Frontal cortex (tissue), 4 donors: ENCODE measurements at places on chromosomes 11 and 22. TPM values are rescaled to one million over a fixed set of nuclear protein-coding genes. Genes with fewer than 3 reads are reported as not detected.

The CTSF gene
- total RNA-seq: 34.6 TPM

GRCh38 chr11:65685981-65686380 is 23.3 kb upstream of the RELA start:
- DNase-seq: no peak

DNA sequence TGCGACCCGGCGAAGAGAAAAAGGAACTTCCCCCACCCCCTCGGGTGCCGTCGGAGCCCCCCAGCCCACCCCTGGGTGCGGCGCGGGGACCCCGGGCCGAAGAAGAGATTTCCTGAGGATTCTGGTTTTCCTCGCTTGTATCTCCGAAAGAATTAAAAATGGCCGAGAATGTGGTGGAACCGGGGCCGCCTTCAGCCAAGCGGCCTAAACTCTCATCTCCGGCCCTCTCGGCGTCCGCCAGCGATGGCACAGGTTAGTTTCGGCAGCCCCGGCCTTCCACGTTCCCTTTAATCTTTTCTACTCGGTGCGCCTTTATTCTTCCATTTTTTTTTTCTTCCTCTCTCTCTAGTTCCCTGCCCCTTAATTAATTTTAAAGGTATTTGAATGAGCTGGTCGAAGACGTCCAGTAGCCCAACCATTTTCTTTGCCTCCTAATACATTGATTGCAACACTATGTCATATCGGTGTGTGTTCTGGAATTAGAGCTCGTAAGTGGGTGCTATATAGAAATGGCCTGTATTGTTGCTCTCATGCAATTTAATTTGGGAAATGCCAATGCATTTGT is 537 bp downstream of the EP300 start:
- DNase-seq: peak; percentile 22

GRCh38 chr22:17243524-17243923 is 24.3 kb upstream of the ADA2 start:
- no peak for DNase-seq

DNA sequence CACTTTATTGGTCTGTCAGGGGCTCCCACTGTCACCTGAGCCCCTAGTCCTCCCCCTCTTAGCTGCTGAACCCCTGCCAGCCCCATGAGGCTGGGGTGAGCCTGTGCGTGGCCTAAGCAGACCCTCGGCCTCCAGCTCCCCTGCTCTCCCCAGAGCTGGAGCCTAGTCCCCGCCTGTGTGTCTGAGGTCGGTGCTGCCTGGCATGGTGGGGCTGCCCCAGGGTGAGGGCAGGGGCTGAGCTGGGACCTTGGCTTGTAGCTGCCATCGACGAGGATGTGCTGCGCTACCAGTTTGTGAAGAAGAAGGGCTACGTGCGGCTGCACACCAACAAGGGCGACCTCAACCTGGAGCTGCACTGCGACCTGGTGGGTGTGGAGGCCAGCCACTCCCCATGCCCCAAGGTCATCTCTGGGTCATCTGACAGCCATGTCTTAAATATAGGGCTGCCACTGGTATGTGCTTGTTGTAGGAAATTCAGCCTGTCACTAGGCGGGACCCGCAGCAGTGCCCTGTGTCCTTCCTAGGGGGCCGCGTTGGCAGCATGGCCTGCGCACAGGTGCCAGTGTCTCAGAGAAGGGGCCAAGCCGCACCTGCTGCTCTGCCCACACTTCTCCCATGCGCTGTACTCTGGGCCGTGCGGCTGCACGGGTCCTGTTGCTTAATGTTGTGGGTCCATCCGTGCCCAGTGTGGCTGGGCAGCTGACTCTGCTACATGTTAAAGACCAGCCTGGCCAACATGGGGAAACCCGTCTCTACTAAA is 21.0 kb downstream of the PPIL2 start:
- DNase-seq: no peak

DNA sequence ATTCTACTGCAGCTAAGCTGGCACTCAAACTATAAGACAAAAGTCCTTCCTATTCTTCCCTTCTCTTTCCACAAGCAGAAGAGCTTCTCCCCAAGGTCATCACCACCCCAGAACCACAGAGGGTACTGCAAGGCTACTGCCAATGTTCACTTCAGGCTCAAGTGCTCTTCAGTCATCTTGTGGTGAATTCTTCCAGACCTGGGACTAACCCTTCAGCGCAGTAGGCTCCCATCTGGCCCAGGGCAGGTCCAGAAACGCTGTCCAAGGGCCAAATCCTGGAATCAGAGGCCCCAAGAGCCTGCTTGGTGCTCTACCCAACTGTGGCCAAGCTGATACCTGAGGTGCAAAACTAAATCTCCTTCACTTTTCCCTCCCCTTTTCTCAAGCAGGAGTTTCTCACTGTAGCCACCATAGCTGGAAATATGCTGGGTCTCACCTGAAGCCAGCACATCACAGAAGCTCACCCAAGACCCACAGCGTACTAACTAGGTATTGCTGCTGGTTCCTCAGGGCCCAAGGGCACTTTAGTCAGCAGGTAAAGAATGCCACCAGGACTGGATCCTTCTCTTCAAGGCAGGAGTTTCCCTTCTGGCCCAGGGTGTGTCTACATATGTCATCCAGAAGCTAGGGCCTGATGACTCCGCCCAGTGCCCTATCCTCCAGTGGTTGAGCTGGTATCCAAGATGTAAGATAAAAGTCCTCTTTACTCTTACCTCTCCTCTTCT is 27.8 kb downstream of the FCHSD2 start:
- DNase-seq: no peak

- DNase-seq: no peak
Observed at GRCh38 chr11:46393231-46393616, 1.6 kb upstream of the CHRM4 start.

DNA sequence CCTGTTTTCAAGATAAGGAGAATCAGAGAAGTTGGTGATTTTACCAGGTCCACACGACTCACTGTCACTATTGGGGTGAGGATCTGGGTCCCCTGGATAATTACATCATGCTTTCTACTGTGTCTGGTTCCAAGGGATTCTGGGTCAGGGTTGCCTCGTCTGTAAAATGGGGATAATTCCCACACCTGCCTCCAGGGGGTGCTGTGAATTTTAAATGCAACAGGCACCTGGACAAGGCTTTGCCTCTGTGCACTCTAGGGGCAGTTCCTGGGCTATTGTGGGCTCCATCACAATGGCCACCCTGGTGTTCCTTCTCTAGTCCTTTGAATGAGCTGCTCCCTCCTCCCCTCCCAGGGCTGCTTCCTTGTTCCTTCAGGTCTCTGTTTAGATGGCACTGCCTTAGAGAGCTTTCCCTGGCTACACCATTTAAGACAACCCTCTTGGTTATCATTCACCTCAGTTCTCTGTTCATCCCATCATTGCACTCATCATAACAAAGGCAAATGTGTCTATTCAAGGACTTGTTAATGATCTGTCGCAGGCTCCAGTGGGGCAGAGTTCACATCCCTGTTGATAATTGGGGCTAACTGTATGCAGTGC is 178.6 kb downstream of the MIAT start:
- DNase-seq: no peak

DNA sequence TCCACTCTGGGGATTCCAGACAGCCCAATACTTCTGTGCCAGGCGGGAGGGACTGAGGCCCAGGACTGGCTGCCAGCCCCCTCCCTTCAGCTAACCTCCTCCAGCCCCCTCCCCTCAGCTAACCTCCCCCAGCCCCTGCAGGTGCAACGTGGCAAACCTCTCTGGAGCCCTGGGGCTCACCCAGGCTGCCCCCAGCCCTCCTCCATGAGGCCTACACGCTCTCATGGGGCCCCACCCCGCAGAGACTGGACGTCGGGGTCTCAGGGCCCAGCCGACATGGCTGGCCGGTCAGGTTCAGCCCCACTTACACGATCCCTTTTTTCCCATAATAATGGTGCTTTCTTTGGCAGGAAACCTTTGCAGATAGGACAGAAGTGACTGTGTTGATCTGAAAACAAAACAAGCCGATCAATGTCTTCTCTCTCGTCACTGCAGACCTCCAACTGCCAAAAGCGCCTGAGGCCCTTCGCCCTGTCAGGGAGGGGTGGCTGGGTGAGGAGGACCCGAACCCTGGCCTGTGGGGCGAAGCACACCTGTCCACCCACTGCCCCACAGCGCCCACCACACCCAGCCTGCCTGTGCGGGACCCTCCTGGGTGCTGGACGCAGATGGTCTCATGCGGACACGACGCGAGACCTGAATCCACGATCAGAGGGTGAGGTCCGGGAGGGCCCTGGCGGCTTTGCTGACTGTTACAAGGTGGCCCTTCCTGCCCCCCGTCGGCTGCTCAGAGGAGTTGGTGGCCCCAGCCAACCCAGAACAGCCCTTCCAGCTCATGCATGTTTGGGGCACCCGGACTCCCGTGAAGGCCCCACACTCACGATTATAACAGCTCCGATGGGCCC is 33.6 kb downstream of the TRMU start:
- DNase-seq: no peak
